ENCODE measurements at places on chromosomes 7 and 10.

DNA sequence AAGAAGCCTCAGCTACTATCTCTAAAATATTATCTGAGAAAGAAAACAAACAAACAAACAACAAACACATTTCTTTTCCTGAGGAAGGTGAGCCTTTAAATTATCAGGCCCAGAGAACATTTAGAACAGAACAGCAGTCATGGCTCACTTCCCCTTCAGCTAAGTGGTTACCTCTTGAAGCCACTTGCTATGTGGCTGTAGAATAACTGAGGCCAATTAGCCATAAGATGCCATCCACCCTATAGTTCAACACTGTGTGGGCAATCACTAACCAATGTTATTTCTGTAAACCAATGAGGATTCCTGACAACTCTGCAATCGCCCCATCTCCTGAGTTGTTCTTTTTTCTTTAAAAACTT lies 3.7 kb upstream of the UPP1 start:
- DNase-seq: no peak

DNA sequence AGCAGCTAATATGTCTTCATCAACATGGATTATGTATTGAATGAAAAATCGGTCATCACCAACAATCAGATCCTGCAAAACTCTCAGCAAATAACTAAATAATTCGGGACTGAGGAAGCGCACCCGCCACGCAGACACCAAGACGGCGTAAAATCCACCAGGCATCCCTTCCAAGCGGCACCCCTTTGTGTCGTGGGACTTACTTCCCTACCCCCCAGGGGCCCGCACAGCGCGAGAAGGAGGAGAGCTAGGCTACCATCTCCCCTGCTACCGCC lies 721 bp downstream of the ARL3 start:
- no peak for DNase-seq

DNA sequence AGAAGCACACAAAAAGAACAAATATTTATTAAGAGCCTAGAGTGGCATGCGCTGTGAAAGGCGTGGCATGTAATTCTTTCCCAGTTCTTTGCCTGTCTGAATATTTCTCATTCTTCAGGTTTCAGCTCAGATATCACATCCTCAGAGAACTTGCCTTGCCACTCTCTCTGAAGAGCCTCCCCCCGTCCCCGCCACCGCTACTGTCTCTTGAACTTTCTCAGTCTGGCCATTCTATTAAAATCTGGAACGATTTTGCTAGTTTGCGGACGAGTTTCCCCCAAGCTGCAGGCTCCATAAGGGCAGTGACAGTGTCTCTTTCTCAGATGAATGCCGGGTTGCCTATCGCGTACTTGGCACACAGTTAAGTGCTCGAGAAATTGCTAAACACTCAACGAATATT lies 787 bp upstream of the PLEKHA1 start:
- no peak for DNase-seq

DNA sequence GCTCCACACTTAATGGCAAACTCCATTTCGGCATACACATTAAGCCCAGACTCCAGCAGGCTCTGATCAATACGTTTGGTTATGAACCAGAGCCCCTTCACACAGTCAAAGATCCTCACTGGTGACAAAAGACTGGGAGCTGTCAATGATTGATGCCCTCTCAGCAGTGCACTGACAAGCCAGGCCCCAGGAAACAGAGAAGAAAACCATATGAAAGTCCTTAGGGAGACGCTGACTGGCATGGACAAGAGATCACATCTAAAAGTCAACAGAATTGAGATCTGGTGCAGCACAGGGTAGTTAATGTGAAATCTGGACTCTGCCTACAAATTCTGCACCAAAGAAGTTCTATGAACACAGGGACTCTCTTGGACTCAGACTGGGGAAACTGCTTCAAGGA lies 600.9 kb upstream of the NRP1 start:
- DNase-seq: no peak

GRCh38 chr10:6678211-6678803 lies 98.2 kb upstream of the PRKCQ start:
- peak; percentile 19 for DNase-seq

- no peak for DNase-seq
These were observed 79.6 kb downstream of the INSIG1 start for GRCh38 chr7:155377071-155377837.

- DNase-seq: no peak
These were observed 170.0 kb downstream of the PRKG1 start for GRCh38 chr10:51244309-51244708.

- no peak for DNase-seq
These were observed 8.5 kb downstream of the UCN3 start for GRCh38 chr10:5373307-5373706.

DNA sequence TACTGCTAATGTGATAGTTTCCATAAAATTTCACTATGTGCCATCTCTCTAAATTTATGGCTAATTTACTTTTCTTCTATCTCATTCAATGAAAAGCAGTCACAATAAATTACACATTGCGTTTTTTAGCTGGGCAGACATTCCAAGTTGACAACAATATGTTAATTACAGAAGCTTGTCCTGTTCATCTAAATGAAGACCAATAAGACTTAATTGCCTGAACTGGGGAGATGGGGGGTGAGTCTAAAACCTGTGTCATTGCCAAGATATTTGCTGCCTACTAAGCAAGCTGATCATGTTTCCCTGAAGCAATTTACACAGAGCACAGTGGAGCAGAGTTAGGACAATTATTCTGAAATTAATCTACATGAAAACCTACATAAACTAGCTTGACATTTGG lies 89.3 kb upstream of the ADRB1 start:
- no peak for DNase-seq

DNA sequence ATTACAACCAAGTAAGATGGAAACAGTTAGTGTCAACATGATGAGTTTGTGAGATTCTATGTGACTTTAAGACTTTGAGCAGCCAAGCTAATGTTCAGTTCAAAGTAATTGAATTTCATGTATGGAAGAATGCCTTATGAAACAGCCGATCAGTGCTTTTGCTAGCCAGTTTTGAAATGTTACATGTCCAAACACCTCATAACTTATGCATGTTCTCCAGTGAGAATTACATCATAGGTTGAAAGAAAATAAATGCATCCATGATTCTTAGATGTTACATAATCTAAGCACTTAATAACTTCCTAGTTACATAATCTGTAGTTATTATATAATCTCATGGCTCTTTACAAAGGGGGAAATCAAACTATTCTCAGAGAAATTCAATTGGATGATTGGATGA lies 211.3 kb downstream of the BICC1 start:
- no peak for DNase-seq

GRCh38 chr7:35003679-35004303 lies 33.5 kb downstream of the DPY19L1 start:
- DNase-seq: no peak

DNA sequence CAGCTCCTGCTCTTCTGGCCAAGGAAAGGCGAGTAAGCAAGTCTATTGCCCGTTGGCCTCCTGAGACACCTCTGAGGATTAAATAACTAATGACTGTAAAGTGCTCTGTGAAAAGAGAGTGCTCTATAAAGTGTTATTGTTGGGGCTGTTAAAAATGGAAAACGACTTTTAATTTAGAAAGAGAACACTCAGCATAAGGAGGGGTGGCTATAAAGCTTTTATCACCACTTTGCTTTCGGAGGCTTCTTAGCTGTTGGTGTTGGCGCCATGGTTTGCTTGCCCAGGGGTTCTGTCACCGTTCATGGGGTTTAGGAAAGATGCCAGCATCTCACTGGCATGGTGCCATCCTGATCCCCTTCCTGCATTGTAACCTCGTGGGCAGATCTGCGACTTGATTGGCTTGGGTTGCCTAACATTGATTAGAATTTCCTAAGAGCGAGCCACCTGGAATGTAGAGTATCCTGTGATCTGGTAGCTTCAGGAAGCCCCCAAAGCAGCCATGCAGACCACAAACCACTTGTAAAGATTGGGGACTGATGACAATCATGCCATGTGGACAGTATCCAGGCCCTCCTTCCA lies 509.9 kb downstream of the LRMDA start:
- DNase-seq: no peak

GRCh38 chr7:95609277-95609971 lies 13.1 kb upstream of the PDK4 start:
- DNase-seq: no peak

DNA sequence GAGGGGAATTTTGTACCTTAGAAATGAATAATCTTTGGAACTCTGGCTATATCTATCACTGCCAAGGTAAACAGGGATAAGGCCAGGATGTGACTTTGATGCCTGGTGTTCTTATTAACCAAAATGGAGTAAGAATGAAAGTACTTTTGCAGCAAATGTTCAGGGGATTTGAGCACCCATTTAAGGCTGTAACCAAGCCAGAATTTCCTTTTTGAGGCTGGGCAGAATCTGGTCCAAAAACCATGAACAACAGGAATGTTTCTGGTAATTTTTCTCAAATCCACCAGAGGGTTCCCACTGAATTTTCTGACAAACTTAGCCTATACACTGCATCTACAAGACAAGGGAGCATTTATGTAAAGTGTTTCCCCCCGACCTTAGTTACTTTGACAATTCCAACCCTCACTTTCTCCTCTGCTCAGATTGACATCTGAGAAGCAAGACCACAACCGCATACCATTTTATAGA lies 120.6 kb downstream of the BAMBI start:
- DNase-seq: no peak

- no peak for DNase-seq
These were observed 253.5 kb upstream of the PRKCQ start for GRCh38 chr10:6833458-6834011.

- no peak for DNase-seq
These were observed 11.7 kb upstream of the CCDC172 start for GRCh38 chr10:116312548-116312947.
